ENCODE measurements at places on chromosomes 5 and 9.

DNA sequence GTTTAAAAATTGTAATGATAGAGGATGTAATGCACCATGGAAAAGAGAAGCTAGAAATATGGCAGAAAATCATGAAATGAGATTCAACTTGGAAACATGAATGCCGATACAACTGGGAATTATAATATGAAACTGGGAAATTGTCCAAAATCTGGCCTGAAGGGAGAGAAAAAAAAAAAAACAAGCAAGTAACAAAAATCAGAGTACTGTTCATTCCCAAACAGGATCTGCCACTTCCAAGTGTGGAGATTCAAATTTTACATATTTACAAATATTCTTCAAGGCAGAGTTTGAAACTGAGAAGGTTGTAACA is 56.6 kb upstream of the MOCS2 start:
- DNase-seq = no peak

DNA sequence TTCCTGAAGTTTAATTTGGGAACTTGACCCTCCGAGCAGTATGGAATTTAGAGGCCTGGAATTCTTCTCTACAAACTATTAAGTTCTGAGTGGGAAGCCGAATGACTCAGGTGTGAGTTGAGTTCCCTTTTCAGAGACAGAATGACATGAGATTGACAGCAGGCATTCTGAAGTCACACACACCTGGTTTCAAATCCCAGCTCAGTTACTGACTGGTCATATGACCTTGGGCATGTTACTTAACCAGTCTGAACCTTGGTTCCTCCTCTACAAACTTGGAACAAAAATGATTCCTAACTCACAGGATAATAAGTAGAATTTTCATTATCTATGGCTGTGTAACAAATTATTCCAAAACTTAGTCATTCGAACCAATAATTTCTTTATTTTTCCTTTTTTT is 45.5 kb upstream of the GPBP1 start:
- no peak for DNase-seq

- peak; percentile 27 for DNase-seq
These were observed 635 bp downstream of the FBN2 start for GRCh38 chr5:128537221-128537999.

DNA sequence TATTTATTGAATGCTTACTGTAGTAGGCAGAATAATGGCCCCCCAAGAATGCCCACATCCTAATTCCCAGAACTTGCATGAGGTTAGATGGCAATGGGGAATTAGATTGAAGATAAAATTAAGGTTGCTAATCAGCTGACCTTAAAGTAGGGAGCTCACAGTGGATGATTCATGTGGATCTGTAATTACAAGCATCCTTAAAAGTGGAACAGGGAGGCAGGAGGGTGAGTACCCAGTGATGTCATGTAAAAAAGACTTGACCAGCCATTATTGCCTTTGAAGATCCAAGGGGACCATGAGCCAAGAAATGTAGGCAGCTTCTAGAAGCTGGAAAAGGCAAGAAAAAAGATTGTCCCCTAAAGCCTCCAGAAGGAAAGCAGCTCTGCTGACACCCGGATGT is 71.4 kb downstream of the GABBR2 start:
- DNase-seq = no peak

DNA sequence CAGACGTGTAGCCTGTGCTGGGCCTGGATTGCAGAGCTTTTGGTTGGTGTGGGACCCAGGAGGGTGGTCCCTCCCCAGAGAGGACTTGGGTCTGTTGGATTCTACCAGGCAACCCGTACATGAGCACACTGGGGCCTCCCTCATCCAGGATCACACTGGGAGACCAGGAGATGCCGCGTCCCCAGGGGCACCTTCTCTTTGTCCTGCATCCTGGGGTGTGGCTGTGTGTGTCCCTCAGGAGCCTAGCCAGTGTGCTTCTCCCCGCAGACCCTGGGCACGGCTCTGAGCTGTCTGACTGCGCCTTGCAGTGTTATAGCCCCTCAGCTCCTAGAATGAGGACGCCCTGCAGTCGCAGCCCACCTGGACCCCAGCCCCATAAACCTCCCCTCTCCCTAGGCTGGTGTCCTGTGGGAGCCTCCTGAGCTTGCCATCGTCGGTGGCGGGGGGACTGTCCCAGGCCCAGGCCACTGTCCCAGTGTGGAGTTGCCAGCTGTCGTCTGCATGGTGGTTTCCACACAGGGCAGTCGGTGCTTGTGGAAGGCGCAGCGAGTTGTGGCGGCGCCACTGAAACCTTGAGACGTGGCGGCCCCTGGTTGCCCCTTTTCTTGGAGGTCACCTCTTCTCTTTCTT is 27.6 kb downstream of the CEP72 start:
- DNase-seq = no peak

DNA sequence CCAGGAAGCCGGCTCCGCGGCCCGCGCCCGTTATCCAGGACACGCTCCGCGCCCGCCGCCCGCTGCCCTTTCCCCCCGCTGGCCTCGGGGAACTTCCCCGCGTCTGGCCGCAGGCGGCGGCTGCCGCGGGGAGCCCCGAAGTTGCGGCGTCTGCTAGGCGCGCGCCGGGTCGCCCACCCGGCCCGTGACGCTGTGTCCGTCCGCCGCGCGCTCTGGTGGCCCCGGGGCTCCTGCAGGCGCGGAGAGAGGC is 621 bp upstream of the GCNT4 start:
- DNase-seq = no peak

- no peak for DNase-seq
These were observed 21.7 kb downstream of the CXXC5 start for GRCh38 chr5:139669662-139670368.

GRCh38 chr9:4077499-4078102 is 222.3 kb downstream of the GLIS3 start:
- DNase-seq = peak; percentile 19

DNA sequence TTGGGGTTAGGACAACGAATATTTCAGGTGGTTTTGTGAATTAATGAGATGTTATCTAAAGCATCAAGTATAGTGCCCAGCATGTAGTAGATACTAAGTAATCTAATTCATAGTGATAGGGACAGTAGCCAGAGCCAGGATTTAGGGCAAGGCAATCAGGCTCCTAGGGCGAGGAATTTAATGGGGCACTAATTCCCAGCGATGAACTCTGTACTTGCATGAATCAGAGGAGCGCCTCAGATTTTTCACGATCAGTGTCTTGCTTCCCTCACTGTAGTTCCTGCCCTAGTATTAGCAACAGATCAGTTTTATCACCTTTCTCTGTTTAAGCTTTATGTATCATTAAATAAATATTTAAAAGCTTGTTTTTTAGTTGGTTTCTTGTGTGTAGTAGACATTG is 3.1 kb downstream of the AGGF1 start:
- DNase-seq = no peak

- no peak for DNase-seq
These were observed 11.3 kb downstream of the EHMT1 start for GRCh38 chr9:137630126-137630525.

DNA sequence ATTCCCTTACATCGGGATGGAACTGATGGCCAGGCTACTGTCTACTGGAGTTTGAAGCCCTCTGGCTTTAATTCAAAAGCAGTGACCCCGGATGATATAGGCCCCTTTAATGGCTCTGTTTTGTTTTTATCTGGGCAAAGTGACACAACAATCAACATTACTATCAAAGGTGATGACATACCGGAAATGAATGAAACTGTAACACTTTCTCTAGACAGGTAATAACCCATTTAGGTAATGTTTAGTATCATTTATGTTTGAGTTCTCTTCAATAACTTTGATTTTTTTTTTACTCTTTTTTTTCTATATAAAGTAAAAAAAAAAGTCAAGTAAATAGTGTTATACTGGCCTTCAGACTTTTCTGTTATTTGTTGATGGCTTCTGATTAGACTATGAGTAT is 79.1 kb downstream of the ADGRV1 start:
- no peak for DNase-seq

DNA sequence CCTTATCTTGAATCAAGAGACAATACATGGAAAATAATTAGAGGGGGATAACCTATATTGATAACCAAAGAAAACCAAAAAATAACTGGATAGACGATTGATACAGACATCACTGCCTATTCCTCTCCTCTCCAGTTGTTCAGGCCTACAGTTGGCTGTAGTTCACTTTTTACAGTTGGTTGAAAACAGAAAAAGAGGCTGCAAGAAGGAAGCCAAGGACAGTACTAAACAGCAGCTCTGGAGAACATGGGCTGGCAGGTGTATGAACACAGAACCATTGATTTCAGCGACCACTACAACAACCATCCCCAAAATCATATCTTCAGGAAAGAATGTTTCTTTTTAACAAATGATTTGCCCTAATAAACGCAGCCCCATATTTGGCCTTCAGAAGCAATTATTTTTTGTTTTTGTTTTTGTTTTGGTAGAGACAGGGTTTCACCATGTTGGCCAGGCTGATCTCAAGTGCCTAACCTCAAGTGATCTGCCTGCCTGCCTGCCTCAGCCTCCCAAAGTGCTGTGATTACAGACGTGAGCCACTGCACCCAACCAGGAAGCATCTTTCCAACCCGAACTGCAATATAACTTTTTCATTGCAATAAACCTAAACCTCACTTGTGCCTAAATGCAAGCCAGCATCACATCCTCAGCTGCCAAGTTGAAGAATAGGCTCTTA is 64.3 kb downstream of the MLLT3 start:
- DNase-seq = no peak

- no peak for DNase-seq
These were observed 31.3 kb upstream of the STRBP start for GRCh38 chr9:123299558-123300126.

- DNase-seq = peak; percentile 21
These were observed 23.4 kb downstream of the DMRTA1 start for GRCh38 chr9:22469928-22470544.

GRCh38 chr5:73911761-73912393 is 285.9 kb downstream of the ARHGEF28 start:
- no peak for DNase-seq

- no peak for DNase-seq
These were observed 55.7 kb upstream of the SAP30L start for GRCh38 chr5:154390096-154390495.

DNA sequence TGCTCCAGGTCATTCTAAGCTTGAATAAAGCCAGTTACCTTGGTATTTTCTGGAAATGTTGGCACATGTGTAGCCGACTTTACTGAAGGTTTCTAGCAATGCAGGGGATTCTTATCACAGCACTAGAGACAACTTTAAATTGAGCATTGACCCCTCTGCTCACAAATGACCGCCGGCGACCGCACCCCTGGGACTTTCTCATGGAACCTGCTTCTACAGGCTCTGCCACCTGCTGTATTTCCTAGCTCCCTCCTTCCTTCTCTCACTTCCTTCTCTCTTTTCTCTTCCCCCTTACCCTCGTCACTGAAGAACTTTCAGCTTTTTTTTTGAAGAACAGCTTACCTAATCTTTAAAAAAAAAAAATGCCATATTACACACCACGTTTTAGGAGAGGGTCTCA is 30.9 kb upstream of the DAB2 start:
- no peak for DNase-seq

DNA sequence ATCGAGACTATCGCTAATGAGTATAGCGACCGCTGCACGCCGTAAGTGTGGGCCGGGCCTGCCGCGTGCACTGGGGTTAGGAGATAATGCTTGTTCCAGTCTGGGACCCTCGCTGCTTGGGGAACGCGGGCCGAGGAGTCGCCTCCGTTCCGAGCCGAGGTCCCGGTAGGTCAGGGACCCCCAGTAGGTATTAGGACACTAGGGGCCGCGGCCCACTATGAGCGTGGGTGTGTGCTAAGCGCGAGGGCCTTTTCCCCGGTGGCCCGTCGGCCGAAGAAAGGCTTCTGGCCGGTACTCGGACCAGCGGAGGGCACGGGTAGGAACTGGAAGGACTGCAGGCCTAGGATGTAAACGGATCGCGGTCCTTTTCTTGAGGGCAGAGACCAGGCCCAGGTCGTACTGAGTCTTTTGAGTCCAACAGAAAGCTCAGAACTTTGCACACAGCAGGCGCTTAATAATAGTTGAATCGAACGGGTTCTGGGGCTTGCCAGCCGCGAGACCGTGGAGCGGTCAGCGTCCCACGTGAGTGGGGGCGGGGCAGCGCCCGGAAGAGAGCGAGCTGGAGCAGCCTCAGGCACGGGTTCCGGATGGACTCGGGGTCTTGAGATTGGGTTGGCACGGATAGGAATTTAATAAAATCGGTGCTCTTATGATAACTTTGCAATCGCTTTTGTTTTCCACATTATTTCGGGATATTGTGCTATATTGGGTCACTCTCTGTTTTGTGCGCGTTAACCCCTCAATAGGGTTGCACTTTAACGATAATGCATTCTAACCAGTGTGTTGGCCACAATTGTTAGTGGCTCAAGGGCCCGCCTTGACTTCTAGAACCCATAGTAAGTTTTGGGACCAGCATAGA is 733 bp downstream of the HSPA4 start:
- DNase-seq = no peak

GRCh38 chr5:122073864-122074263 is 4.2 kb downstream of the LOX start:
- DNase-seq = no peak
